Activated CD8-positive, alpha-beta T cell treated with anti-CD3 and anti-CD28 coated beads for 36 hours (primary cell): ENCODE measurements at places on chromosomes 12 and 14. TPM values are rescaled to one million over a fixed set of nuclear protein-coding genes. Genes with fewer than 3 reads are reported as not detected.

PLEK2 gene
- 1.0 TPM for total RNA-seq

SSTR1 gene
- total RNA-seq = not detected

CKB gene
- 5.8 TPM for total RNA-seq

ESYT1 gene
- 160 TPM for total RNA-seq

CLEC4D gene
- not detected for total RNA-seq

EPYC gene
- not detected for total RNA-seq
